Left renal cortex interstitium (tissue), 4 donors: ENCODE measurements at places on chromosomes 1 and 21. TPM values are rescaled to one million over a fixed set of nuclear protein-coding genes. Genes with fewer than 3 reads are reported as not detected.

DNA sequence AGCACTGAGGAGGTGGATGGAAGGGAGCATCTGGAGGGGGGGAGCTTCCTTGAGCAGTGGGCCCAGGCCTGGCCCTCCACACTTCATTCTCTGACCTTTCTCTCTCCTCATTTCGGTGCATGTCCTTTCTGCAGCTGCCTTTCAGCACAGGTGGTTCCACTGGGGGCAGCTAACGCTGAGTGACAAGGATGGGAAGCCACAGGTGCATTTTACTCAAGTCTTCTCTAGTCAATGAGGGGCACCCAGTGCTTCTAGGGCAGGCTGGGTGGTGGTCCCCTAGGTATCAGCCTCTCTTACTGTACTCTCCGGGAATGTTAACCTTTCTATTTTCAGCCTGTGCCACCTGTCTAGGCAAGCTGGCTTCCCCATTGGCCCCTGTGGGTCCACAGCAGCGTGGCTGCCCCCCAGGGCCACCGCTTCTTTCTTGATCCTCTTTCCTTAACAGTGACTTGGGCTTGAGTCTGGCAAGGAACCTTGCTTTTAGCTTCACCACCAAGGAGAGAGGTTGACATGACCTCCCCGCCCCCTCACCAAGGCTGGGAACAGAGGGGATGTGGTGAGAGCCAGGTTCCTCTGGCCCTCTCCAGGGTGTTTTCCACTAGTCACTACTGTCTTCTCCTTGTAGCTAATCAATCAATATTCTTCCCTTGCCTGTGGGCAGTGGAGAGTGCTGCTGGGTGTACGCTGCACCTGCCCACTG lies 43.2 kb downstream of the YARS1 start:
- no peak for DNase-seq

GRCh38 chr1:216169351-216169750 lies 253.9 kb downstream of the USH2A start:
- DNase-seq, result no peak

DNA sequence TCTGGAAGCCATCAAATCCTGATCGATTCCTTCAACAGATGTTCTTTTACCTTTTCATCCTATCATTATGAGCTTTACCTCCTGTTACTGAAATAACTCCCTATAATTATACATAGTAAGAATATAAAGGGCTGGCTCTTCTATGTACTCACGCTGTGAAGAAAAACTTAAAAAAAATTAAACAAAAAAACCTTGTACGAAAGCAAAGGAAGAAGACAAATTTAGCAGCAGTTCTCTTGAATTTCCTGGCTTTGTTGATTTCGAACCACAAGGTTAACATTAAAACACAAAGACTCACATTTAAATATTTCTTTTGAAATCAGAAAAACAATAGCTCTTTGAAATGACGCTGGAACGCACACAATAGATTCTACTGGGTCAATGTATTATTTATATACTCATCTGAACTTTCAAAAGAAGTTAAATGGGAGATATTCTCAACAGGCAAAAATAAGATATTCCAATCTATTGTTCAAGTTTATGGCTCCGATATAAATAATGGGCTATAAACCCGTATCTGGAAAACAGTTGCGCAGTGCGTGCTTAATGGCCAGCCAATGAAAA lies 13.6 kb upstream of the SPEN start:
- DNase-seq, result no peak

DNA sequence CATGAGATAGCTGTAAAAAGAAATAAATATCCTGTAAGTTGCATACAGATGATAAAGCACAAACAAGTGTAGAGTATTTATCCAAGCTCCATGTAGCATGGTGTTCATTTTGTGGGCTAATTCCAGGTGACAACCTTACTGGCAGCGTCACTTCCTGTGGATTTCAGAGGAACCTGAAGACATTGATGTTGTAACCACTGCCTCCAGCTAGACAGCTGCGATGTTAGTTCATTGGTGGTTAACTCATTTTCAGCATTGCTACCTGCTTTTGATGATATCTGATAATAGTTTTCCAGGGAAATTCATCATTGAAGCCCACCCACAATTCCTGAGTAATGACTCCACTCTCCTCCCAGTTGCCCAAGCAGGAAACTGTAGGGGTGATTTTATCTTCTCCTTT lies 3.0 kb downstream of the HSD3B1 start:
- DNase-seq, result no peak

The FRRS1 gene
- polyA plus RNA-seq, result 8.9 TPM

The HPCA gene
- 0.68 TPM for polyA plus RNA-seq

The KIRREL1 gene
- 167 TPM for polyA plus RNA-seq

- no peak for DNase-seq
Measured at GRCh38 chr1:159916242-159917051, 8.9 kb downstream of the TAGLN2 start.
